ENCODE measurements at places on chromosomes 13 and 19. TPM values are rescaled to one million over a fixed set of nuclear protein-coding genes. Genes with fewer than 3 reads are reported as not detected.

PRRG2 gene
- 0.39 TPM for total RNA-seq

GRCh38 chr19:38683393-38684077 lies 36.1 kb downstream of the ACTN4 start:
- no peak for DNase-seq

- no peak for DNase-seq
These were observed 51.7 kb downstream of the KATNAL1 start for GRCh38 chr13:30255696-30256095.

DNA sequence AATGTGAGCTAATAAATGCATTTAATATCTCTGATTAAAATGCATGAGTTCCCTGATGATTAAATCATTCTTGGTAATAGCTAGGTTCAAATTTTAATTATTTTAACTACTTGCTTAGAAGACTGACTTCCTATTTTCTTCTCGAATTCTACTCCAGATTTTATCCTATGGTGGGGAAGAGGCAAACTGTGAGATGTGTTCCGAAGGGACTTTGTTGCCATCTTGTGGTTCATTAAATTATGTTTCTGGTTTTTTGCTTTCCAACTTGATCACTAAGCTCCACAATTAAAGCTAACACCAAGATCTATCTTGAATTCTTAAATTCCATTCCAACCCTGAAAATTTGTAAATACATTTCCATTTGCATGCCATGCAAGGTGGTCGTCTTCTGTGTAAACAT lies 538.4 kb upstream of the PCDH20 start:
- DNase-seq = no peak

DNA sequence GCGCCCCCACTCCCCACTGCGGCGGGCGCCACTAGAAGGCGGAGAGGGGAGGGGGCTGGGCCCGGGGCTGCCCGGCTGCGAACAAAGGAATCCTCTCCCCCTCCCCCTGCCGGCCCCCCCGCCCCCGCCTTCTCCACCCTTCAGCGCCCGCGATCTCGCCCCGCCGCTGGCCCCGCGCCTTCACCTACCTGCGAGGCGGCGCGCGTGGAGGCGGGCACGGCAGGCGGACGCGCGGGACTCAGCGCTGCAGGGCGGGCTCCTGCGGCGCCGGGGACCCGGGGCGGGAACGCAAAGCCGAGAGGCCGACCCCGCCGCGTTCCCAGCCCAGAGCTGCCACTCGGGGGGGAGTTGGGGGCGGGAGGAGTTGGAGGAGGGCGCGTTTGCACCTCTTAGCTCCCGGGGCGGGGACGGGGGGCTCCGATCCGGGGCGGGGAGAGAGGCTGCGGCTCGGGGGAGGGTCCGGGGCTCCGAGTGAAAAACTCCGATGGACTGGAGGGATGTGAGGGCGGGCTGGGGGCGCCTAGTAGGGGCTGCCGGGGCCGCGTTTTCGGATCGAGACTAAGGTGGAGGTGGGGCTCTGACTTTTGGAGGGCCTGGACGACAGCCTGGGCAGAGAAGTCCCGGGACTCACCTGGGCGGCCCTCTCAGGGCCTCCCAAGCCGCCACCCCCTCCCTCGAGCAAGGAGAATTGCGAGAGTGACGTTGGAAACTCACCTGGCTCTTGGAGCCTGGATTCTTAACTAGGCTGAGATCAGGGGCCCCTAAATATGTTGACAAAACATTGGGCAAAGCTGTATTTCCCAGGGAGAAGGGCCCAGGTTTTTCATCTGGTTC lies at the start of gene FBN3:
Gene FBN3 (minus strand): TSS at position 332 of the 834 bp plus-strand sequence. CDS start 2,112 bp downstream, outside the sequence.
- DNase-seq = no peak

ZFP82 gene
- total RNA-seq = 8.2 TPM

- DNase-seq = no peak
These were observed 29.6 kb upstream of the TSC22D1 start for GRCh38 chr13:44605721-44606120.

OVOL3 gene
- total RNA-seq = not detected

DNA sequence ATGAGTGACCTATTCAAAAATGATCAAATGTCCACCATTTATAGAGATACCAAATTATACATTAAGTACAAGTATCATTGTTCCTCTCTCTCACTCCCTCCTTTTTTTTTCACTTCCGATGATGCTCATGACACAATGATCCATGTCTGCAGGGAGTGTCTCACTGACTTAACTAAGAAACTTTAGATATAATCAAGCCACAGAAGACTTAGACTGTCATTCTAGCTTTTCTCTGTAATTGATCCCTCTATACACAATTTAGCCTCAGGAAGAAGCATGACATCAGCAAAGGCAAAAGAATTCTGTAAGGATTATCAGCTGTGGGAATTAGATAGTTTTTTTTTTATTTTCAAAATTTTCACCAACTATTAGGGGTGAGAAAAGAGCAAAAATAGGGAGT lies 734.9 kb upstream of the PCDH9 start:
- DNase-seq = no peak

DNA sequence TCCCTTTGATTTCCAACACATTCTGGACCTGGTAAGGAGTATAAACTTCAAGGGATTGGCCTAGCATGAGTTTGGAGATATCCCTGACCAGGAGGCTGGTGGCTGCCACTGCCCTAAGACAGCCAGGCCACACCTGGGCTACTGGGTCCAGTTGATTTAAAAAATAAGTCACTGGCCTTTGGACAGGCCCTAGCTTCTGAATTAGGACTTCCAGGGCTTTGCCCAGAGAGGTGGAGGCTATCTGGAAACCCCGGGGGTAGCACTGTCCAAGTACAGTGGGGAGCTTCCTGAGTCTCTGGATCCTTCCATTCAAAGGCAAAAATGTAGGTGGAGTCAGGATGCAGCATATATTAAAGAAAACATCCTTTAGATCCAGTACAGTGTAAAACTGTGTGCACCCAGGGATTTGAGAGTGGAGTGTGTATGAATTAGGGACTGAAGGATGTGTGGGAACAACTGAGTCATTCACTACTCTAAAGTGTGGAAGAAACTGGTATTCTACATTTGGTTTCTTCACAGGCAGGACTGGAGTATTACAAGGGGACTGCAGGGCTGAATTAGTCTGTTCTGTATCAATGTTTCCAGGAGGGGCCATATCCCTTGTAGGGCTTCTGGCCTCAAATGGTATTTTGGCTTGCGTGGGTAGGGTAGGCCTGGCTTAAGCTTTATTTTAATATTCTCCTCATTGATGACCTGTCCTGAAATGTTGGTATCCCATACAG lies 14.8 kb upstream of the FCGBP start:
- DNase-seq = no peak

DNA sequence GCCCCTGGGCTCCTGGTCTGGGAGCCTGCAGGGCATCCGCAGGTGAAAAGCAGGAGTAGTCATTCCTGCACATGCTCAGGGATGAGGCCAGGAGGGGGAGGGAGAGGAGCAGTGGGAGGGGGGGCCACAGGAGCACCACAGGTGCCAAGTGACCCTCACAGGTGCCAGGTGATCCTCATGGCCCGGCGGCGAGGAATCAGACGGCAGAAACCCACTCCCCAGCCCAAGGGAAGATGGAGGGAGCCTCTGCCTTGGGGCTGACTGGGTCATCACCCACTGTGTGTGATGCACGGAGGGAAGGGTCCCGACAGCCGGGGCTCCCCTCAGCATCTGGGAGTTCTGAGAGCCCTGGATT lies 27.4 kb downstream of the SH3GL1 start:
- DNase-seq = no peak

GRCh38 chr19:16316506-16316882 lies 8.1 kb upstream of the KLF2 start:
- DNase-seq = no peak

DNA sequence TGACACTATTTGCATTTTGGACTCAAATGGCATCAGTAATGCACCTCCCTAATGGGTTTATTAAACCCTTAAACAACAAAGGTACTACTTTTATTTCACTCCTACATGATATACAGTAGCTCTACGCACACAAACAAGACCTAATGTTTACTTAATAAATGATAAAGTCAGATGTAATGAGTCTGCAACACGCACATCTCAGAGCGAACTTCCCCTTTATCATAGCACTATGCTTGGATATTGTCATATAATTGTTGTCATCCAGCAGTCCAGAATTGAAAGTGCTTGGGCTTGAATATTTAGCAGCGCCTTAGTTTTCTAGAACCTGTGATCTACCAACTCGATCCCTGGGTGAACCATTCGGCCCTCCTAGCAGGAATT lies 772 bp downstream of the PARP4 start:
- no peak for DNase-seq

DNA sequence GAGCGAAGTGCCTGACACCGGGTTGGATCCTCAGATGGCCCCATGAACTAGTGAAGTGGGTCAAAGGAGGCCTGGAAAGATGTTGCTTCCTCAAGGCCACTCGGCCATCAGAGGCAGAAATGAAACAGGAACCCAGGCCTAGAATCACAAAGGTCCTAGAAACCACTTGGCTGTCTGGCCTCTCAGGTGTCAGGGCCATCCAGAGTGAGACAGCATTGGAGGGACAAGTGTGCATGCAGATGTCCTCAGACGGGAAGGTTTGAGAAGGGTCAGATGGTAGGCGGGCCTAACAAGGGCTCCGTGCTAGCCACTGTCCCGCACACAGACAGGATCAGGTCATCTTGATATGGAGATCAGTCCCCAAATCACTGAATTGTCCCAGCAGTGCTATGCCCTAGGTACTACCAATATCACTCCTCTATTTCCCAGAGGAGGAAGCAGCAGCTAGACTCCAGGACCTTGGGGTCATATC lies 14.3 kb downstream of the CCDC97 start:
- DNase-seq = no peak

DNA sequence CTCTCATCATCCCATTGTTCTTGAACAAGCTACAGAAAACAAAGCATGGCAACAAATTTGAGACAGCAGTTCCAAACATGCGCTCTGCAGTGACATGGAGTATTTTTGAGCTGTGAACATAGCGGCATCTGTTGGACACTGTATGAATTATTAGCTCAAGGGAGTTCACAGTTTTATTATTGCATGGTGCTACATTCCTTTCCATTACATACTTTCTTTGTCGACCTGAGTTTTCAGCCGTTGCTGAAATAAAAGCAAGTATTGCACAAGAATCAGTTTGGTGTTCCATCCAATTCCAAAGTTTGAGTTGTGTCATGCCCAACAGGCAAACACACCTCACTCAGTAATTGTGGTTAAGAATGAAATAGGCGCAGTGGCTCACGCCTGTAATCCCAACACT lies 30.1 kb upstream of the METTL21C start:
- no peak for DNase-seq

DNA sequence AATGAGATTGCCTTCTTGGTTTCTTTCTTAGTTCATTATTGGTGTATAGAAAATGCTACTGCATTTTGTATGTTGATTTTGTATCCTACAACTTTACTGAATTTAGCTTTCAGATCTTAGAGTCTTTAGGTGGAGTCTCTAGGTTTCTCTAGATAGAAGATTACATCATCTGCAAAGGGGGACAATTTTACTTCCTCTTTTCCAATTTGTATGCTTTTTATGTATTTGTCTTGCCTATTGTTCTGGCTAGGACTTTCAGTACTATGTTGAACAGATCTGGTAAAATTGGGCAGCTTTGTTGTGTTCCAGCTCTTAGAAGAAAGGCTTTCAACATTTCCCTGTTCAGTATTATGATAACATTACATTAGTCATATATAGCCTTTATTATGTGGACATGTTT lies 101.0 kb upstream of the SPRY2 start:
- no peak for DNase-seq

DNA sequence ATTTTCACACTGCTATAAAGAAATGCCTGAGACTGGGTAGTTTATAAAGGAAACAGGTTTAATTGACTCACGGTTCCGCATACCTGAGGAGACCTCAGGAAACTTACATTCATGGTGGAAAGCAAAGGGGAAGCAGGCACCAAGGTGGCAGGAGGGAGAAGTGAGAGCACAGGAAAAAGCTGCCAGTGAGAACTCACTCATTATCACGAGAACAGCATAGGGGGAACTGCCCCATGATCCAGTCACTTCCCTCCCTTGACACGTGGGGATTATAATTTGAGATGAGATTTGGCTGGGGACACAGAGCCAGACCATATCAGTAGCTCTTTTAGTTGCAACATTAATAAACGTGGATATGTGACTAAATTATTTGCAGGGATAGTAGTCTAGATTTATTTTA lies 4.3 kb upstream of the KCTD4 start:
- DNase-seq = no peak

DNA sequence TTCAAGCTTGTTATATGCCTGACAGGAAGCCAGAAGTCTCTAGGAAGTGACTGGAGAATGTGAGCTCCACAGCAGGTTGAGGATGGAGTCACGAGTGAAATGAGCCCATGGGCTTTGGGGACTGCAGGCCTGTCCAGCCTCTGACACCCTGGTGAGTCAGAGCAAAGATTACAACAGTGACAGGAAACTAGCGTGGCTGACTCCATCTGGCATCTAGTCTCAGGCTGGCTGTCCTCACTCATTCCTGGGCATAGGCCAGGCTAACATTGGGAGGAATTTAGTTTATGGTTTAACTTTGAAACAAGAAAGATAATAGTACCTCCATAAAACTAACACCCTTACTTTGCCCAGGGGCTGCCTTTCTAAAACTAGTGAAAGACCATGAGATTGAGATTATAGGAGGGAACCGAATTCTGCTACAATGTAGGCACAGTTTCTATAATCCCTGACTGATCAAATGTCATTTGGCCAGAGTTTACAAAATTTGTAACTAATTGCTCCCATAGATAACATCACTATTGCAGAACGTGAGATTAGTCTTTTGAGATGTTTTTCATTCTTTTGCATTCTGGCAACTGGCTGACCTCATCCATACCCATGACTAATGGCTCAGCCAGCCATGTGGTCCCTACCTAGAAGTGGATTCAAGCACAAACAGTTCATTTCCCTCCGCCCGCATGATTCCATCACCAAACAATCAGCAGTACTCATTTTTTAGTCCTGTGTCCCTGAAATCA lies 28.4 kb downstream of the PSG1 start:
- DNase-seq = no peak

ZNF471 gene
- 0.02 TPM for total RNA-seq
